ENCODE measurements at places on chromosomes 11 and 22.

DNA sequence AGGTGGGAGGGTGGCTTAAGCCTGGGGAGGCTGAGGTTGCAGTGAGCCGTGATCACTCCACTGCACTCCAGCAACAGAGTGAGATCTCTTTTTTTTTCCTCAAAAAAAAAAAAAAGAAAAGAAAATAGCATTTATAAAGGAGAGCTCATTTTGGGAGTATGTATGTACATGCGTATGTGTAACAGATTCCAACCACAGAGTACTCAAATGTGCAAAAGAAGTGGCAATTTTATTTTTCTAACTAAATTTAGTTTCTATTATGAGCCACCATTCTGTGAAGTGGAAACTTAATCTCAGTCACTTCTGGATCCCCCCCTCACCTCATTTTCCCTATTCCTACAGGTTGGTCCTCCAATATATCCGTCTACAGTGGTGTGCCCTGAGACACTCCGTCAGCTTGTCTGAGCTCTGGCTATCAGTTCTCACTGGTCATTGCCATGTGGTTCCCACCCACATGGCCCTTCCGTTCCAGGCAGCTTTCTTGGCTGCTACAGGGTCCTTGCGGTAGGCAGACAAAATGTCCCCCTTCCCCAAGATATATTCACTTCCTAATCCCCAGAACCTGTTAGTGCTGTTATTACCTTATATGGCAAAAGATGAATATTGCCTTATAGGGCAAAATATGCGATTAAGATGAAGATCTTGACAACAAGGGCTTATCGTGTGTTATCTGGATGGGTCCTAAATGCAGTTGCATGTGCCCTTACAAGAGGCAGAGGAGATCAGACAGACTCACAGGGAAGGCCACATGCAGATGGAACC, 35.8 kb upstream of the TSKU start:
- DNase-seq: no peak

- no peak for DNase-seq
Observed at GRCh38 chr11:88301488-88302140, 35.9 kb downstream of the CTSC start.

GRCh38 chr11:7467652-7468051, 17.7 kb upstream of the OLFML1 start:
- DNase-seq: no peak

DNA sequence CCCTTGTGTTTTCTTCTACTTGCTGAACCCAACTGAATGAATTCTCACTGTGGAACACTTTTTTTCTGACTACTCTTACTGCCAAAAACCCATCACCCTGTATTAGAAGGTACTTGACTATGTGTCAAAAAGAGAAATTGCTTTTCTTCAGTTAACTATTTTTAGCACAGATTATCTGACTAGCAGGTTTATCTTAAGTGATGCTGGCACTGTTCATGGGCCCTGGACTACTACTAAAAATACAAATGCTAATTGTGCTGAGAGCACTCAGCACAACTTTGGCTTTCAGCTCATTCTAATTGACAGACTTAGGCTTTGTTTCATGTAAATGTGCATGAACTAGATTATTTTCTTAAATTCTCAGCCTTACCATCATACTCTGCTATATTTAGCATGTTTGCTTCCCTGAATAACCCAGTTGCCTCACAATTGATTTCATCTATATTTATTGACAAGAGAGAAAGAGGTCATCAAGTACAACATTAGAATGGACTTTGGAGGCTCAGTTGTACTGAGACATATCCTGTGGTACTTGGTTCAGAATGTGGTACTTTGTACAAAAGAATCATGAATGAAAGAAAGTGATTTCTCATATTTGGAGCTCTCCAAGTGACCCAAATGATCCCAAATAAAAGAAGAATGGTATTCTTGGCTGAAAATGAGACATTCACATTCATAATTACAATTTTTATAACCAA, 478.3 kb downstream of the KCNA4 start:
- DNase-seq: no peak

GRCh38 chr11:133506551-133507094, 25.7 kb downstream of the OPCML start:
- DNase-seq: no peak

- no peak for DNase-seq
Observed at GRCh38 chr22:36234919-36235318, 4.4 kb downstream of the APOL2 start.
